NB4 (cell line): ENCODE measurements at places on chromosomes 16 and 17.
A peak's percentile ranks its signal among the peaks of the same experiment; 100 is the strongest.

- DNase-seq = no peak
These were observed 5.5 kb upstream of the SMG1 start for GRCh38 chr16:18931756-18932155.

DNA sequence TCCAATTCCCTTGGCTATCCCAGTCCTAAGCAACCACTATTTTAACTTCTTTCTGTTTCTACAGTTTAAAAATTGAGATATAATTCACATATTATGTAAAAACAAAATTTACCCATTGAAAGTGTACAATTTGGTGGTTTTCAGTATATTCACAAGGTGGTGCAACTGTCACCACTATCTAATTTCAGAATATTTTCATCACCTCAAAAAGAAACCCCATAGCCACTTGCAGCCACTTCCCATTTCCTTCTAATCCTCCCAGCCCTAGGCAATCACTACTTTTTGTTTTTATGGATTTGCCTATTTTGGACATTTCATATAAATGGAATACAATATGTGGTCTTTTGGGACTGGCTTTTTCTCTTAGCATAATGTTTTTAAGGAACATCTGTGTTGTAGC is 36.1 kb upstream of the NACA2 start:
- no peak for DNase-seq

DNA sequence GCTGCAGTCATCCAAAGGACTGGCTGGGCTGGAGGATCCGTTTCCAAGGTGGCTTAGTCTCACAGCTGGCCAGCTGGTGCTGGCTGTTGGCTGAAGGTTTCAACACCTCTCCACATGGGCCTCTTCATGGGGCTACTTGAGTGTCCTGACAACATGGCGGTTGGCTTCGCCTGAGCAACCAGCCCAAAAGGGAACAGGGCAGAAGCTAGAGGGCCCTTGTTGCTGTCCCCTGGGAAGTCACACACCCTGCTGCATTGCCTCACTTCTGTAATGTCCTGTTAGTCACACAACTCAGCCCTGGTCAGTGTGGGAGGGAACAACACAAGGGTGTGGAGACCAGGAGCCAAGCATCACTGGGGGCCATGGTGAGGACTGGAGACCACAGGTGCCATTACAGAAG is 36.6 kb downstream of the C16orf78 start:
- DNase-seq = peak; percentile 32

DNA sequence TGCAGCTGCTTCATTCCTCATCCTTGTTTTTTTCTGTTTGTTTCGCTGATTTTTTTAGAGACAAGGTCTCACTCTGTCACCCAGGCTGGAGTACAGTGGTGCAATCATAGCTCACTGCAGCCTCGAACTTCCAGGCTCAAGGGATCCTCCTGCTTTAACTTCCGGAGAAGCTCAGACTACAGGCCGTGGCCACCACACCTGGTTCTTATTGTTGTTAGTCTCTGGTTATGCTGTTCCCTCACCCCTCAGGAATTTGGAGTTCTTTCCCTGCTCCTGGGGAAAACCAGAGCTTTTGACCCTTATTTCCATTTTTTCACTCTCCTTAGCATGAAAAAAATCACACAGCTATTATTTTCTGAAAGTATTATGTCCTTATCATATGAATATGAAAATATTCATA is 1.8 kb downstream of the ODF4 start:
- no peak for DNase-seq

- DNase-seq = no peak
These were observed 14.1 kb downstream of the AKAP1 start for GRCh38 chr17:57099165-57099564.

DNA sequence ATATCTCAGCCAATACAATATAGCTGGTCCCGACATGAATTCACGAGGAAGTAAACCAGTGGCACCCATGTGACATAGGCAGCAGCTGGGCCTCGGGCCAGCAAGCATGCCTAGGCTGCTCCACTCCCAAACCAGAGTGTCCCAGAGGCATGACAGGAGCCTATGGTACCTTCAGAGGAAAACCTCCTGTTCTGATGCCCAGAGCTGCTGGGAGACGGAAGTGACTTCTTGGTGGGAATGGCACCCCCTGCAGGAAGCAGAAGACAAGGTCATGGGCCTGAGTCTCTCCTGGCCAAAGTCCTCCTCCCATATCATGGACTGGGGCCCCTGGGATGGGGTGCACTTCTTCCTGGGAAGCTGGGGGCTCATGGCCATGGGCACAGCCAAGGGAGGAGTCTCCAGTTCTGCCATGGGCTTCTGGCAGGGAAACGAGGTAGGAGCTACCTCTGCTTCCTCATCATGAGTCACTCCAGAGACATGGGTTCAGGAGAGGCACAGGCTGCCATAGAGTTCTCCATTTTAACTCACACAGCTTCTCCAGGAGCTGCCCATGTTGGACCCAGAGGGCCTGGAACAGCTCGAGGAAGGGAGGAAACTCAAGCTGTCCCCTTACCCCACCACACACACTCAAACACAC is 13.4 kb downstream of the FBF1 start:
- DNase-seq = peak; percentile 57

GRCh38 chr17:28745786-28746411 is 2.1 kb downstream of the TRAF4 start:
- no peak for DNase-seq

DNA sequence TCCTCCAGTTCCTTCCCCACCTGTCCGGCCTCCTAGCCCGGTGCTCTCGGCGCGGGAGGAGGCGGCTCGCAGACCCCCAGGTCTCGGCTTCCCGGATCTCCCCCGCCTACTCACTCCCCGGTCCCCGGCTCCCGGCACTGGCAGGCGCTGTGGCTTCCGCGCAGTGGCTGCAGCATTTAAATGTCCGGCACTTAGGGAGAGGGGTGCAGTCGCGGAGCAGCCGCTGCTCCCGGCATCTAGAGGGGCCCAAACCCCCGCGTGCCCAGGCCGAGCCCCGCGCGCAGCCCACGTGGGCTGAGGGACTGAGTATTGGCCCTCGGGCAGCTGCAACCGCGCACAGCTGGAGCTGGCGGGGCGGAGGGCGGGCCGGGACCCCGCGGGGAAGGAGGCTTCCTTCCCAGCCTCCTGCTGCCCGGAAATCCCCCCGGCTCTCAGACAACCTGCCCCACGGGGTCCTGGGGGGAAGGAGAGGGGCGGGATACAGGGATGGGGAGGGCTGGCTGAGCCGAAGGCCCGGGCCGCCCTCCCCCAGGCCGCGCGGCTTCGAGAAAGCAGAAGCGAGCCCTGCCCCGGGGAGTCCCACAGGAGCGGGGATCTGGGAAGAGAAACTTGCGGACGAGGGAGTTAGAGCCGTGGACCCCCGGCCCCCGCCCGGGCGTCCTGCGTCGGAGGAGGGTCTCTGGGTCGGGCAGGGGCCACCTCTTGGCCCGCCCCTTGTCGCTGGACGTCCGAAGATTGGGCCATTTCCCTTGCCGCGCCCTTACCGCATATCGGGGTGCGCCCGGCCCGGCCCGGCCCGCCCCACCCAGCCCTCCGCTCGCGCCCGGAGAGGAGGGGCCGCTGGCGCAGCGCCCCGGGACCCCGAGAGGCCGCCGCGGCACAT is at the start of gene MMP25:
MMP25 (plus strand) TSS at position 804 of the 883 bp plus-strand sequence. CDS start 357 bp downstream, outside the sequence.
- peak; percentile 83 for DNase-seq

DNA sequence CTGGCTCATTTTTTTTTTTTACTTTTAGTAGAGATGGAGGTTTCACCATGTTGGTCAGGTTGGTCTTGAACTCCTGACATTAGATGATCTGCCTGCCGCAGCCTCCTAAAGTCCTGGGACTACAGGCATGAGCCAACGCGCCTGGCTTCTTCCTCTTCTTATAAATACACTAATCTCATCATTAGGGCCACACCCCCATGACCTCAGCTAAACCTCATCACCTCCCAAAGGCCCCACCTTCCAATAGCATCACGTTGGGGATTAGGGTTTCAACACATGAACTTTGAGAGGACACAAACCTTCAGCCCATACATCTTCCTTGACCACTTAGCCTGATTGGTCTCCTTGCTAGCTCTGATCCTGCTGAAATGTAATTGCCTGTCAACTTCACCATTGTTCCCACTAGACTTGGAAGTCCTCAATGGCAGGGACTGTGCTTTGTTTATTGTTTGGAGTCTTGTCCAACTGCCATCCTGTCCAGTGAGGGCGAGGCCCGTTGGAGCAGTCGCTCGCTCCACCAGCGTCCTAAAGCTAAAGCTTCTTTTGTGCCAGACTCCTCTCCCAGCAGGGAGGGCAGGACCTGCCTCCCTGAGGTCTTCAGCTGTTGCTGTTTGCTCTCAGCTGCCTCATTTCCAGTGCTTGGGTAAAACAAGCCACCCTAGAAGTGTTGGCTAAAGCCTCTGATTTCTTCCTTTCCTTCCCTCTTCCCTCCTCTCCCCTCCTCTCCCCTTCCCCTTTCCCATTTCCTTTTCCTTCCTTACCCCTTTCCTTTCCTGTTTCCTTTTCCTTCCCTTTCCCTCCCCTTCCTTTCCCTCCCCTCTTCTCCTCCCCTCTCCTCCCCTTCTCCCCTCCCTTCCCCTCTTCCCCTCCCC is 85.3 kb downstream of the HAPSTR1 start:
- no peak for DNase-seq

DNA sequence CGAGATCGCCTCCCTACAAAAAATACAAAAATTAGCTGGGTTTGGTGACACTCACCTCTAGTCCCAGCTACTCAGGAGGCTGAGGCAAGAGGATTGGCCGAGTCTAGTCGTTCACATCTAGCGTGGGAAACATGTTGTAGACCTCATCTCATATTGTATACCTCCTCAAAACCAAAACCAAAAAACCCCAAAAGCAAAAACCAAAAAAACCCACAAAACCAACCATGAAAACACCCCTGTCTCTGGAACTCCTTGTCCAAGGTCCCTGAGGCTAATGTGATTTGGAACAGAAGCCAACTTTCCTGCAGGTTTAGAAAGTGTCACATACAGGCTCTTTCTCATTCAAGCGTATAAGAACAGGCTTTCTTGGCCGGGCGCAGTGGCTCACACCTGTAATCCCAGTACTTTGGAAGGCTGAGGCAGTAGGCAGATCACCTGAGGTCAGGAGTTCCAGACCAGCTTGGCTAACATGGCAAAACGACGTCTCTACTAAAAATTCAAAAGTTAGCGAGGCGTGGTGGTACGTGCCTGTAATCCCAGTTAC is 29.0 kb downstream of the RAB11FIP3 start:
- DNase-seq = no peak

DNA sequence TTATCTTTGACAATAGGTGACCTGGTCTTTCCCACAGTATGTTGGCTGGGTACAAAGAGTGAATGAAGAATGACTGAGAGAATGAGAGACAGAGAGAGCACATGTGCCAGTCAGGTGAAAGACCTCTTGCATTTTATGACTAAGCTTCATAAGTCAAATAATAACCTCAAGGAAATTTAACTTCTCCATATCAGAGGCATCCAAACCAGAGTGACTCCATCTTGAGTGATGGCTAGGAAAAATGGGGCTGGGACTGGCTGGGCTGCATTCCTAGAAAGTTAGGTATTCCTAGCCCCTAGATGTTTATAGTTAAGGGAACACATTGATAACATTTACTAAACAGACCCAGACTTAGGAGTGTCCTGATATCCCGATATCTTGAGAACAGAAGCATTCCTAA is 3.9 kb upstream of the RBL2 start:
- DNase-seq = no peak
